HT1080 (cell line): ENCODE measurements at places on chromosomes 5 and 9.

- DNase-seq: no peak
Observed at GRCh38 chr9:108374626-108375025, 481.2 kb downstream of the ACTL7B start.

DNA sequence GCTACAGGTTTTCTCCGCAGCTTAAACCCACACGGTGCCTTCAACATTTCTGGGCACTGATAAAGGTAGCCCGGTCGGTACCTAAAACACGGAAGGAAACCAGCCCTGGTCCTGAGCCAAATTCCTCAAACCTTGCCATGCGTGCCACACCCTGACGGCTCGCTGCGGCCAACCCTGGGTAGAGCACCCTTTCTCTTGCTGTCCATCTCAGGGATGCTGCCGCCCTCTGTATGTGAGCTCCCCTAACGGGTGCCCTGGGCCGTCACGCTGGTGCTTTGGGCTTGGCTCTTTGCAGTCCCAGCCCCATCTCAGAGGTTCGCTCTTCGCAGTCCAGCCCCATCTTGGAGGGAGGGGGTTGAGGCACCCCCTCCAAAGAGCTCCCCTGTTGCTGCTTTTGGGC is 43.9 kb downstream of the PNPLA7 start:
- no peak for DNase-seq

DNA sequence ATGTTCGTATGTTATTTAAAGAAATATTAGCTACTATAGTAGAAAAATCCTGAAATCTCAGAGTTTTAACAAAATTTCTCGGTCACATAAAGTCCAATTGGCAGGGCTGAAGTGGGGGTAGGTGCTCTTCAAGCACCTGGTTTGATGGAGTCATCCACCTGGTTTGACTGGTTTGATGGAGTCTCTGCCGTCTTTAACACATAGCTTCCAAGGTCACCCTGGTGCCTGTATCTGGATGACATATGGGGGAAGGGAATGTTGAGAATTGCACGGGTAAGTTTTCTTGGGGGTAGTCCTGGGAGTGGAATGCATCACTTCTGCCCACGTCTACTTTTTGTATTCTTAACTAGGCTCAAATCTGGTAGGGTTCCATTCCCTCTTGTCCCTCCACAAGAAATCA is 351.2 kb downstream of the SH3GL2 start:
- DNase-seq: no peak

DNA sequence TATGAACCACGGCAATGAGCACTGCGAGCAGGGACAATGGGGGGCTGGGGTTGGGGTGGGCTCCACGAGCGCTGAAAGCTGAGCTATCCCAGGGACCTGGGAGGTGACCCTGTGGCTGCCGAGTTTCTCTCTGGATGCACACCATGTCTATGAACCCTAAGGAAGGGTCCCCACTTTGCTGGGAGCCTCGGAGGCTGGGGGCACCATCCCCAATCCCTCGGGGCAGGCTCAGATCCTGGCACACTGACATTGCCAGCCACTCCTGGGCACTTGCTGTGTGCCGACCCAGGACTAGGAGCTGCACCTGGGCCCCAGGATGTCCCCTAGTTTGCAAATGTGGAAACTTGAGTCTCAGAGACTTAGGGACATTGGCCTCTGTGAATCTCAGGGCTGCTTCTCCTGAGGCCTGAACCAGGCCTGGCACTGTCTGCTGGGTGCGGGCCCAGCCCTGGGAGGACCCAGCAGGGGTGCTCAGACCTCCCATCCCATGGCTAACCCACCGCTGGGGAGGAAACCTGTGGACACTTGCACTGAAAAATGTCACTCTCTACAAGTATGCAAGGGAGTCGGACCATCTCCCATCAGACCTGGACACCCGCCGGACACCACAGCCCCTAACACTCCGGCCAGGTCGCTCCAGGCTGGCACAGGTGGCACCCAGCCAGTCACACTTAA is 13.0 kb upstream of the CAMSAP1 start:
- no peak for DNase-seq

- peak; percentile 97 for DNase-seq
Observed at GRCh38 chr5:149857499-149857898, 87.1 kb downstream of the PDE6A start.

- no peak for DNase-seq
Observed at GRCh38 chr5:106205916-106206571, 1464.7 kb downstream of the EFNA5 start.

GRCh38 chr9:4425319-4426045 is 64.8 kb upstream of the SLC1A1 start:
- no peak for DNase-seq
